ENCODE measurements at places on chromosomes 2 and 18. TPM values are rescaled to one million over a fixed set of nuclear protein-coding genes. Genes with fewer than 3 reads are reported as not detected.
A peak's percentile ranks its signal among the peaks of the same experiment; 100 is the strongest.

DNA sequence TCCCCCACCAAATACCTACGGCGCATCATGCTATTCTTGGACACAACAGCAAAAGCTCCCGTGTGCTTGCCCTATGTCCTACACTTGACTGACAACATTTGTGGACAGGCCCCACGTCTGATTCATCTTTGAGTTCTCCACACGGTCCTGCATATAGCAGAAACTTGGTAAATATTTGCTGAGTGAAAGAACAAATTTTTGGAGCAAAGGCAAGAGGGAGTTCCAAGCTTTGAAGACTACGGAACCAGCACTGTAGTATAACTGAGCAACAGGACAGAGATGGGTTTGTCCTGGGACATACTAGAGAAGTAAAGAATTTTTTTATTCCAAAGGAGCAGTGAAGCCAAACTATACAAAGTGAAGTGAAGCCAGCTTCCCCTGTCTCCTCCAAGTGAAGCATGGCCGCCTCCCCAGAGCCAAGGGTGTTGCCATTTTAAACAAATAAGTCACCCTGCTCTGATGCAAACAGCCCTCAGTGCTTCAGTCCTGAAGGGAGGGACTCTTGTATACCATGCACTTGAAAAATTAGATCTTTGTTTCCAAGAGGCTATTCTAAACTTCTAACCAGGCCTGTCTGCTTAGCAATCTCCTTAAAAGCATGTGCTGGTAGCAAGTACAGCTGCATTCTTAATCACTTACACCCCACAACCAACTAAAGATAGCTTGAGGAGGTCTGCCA lies 35.9 kb downstream of the SPRED2 start:
- H3K36me3 ChIP-seq, result no peaks in the 10 kb centered on the region
- no peak for DNase-seq
- H3K4me1 ChIP-seq, result peaks cover 38% of the 10 kb centered on the region

- H3K27ac ChIP-seq, result no peak overlapping the region
- H3K36me3 ChIP-seq, result no peaks in the 10 kb centered on the region
- DNase-seq, result no peak
- H3K4me1 ChIP-seq, result peaks cover 10% of the 10 kb centered on the region
- H3K4me3 ChIP-seq, result no peak overlapping the region
These were observed 62.1 kb downstream of the LBH start for GRCh38 chr2:30293303-30293921.

- DNase-seq, result no peak
- H3K27ac ChIP-seq, result no peak overlapping the region
- no peaks in the 10 kb centered on the region for H3K36me3 ChIP-seq
- H3K4me1 ChIP-seq, result peaks cover 10% of the 10 kb centered on the region
These were observed 140.9 kb upstream of the RASGRP3 start for GRCh38 chr2:33335516-33335915.

DNA sequence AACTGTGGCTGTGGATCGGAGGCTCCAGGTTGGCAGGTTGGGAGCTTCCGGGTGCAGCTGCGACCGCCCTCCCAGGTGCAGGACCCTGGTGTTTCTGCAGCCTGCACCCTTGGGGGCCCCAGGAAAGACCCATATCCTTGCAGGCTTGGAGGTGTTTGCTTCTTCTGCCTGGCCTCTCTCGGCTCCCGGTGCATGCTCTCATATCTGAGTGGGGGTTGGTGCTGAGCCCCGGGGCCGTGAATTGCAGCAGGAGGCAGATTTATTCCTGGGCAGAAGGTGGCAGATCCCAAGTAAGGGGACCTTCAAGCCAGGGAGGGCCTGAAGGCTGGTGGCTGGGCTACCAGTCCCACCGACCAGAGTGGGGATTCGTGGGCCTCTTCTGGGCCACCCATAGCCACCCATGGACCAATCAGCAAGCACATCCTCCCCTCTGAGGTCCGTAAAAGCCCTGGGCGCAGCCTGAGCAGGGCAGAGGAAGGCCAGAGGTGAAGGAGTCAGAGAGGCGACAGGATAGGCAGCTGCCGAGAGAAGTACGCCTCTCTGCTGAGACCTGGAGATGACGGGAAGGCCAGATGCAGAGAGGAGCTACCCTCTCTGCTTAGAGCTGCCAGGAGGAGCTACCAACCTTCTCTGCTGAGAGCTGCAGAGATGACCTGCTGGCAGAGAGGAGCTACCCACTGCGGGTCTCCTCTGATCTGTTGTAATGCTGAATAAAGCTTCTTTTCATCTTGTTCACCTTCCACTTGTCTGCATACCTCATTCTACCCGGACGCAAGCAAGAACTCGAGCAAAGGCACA lies 1279.0 kb upstream of the LRRTM1 start:
- no peak for DNase-seq
- no peaks in the 10 kb centered on the region for H3K27me3 ChIP-seq
- no peak overlapping the region for H3K4me3 ChIP-seq
- no peak overlapping the region for H3K27ac ChIP-seq
- H3K36me3 ChIP-seq, result no peaks in the 10 kb centered on the region

DNA sequence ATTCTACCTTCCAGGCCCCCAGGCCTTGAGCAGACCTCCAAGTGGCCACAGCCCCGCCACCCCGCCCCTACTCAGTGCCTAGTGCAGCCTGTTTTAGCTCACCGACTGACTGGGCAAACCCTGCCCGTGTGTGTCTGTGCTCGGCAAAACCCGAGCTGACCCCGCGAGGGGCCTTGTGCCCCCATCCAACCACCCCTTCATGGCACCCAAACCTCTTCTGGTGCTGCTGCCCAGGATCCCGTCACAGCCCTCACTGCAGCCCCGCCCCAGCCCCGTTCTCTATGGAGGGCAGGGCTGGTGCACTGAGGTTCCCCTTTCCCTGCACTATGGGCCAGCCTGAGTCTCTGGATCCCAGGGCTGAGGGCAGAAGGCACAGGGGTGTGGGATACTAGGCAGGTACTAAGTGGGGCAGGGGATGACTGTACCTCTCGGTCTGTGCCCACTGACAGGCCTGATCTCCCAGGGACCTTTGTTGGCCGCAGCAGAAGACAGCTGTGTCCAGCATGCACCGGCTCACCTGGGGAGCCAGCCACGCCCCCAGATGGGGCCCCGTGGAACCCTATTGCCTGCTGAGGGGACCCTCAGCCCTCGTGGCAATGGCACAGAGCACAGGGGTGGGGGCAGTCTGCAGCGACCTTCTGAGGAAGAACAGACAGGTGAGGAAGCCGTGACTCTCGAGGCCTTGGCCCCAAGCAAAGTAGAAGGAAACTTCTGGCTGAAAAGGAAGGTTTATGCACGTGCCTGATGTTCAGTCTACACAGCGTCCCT lies 69.9 kb upstream of the OTOS start:
- no peak overlapping the region for H3K4me3 ChIP-seq
- H3K4me1 ChIP-seq, result no peaks in the 10 kb centered on the region
- no peaks in the 10 kb centered on the region for H3K27me3 ChIP-seq
- no peak for DNase-seq
- no peak overlapping the region for H3K27ac ChIP-seq
- no peaks in the 10 kb centered on the region for H3K36me3 ChIP-seq

DNA sequence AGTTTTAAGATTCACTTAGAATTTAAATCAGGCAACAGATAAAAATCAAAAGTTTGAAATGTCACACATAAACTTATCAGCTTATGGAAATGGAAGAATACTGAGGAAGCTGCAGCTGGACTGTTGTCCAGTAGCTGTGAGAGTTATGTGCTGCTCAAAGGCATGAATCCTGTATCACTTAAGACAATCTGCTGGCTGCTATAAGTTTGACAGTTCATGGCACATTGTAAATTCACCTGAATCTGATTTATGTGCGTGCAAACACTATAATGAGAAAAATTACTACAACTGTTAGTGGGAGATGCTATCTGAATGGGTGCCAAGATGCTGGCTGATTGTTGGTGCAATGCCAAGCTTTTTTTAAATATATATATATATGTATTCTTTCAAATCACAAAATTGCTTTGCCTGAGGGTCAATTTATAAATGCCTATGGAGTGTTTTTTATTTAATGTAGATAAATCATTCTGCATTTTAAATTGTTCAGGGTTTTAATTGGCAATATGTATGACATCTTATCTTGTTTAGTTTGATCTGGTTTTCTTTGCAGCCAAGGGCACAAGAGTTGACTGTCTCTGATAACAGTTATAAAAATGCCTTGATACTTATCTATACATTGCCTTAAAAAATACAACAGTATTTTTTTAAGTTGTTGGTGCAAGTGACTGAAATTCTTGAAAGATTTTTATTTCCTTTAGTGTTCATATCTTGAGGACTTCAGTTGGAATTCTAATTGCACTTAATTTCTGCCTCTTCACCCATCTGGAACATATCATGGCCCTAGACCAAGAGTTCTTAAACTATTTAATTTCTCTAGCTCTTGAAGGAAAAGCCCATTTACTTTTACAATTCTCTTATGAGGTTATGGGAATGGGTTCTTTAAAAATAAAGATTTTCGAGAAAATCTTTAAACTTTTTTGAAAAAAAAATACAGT lies 48.7 kb downstream of the CAVIN2 start:
- no peaks in the 10 kb centered on the region for H3K36me3 ChIP-seq
- no peak overlapping the region for H3K4me3 ChIP-seq
- no peak overlapping the region for H3K27ac ChIP-seq
- H3K4me1 ChIP-seq, result no peaks in the 10 kb centered on the region
- DNase-seq, result no peak
- no peaks in the 10 kb centered on the region for H3K27me3 ChIP-seq

- H3K36me3 ChIP-seq, result no peaks in the 10 kb centered on the region
- H3K4me3 ChIP-seq, result no peak overlapping the region
- H3K27ac ChIP-seq, result no peak overlapping the region
- no peaks in the 10 kb centered on the region for H3K27me3 ChIP-seq
- no peaks in the 10 kb centered on the region for H3K4me1 ChIP-seq
These were observed 63.7 kb upstream of the CYP26B1 start for GRCh38 chr2:72211350-72211749.

GRCh38 chr2:10917927-10918326 lies 6.2 kb downstream of the KCNF1 start:
- no peaks in the 10 kb centered on the region for H3K4me1 ChIP-seq
- no peak overlapping the region for H3K27ac ChIP-seq
- H3K36me3 ChIP-seq, result no peaks in the 10 kb centered on the region
- no peaks in the 10 kb centered on the region for H3K27me3 ChIP-seq
- no peak overlapping the region for H3K4me3 ChIP-seq

DNA sequence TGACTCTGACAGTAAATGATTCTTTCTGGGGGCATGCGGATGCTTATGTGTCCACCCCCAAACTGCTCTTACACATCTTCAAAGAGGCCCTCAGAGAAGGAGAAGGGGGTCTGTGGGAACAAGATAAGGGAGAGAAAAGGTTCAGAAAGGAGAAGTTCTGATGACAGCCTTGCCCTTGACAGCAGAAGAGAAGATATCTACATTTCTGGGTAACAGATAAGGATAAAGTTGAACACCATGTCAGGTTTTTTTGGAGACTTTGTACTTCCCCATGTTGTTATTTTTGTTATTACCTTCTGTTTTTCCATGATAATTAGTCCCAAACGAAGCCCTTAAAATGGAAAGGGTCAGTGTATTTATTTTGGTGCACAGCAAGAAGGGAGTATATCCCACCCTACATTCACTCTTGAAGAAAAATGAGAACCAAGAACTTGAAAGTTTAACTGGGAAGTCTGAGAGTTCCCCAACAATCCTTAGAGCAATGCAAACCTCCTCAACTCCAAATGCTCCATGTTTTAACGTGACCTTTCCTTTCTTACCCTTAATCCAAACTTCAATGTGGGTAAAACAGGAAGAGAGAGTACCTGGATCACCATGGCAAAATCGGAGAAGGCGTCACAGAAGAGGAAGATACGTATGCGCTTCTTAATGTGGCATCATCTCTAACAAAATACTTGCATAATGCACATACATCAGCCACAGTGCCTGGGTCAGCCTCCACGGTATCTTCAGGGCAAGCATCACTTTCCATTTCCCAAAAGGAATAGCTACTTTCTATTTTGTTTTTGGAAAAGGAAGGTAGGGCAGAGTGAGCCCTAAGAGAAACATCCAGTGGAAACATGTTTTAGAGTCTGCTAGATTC lies 264.6 kb upstream of the STON1 start:
- no peaks in the 10 kb centered on the region for H3K4me1 ChIP-seq
- H3K4me3 ChIP-seq, result no peak overlapping the region
- H3K27me3 ChIP-seq, result no peaks in the 10 kb centered on the region
- H3K36me3 ChIP-seq, result no peaks in the 10 kb centered on the region
- H3K27ac ChIP-seq, result no peak overlapping the region
- no peak for DNase-seq

DNA sequence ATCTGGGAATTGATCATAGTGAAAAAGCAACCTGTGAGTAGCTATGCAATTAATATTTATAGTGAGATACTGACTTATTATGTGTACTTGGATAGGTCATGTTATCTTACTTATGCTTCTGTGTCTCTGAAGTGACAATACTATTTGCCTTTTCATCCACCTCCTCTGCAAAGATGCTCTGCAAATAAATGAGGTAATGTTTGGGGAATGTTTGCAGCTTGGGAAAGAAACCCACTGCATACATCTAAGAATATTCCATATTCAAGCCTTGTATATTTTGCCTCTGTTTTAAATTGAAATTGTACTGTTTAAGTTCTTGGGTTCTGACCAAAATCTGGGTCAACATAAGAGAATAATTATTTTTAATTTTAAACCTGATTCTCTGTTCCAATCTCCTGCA lies 217.4 kb upstream of the DTNA start:
- H3K27me3 ChIP-seq, result no peaks in the 10 kb centered on the region
- H3K36me3 ChIP-seq, result no peaks in the 10 kb centered on the region
- no peak overlapping the region for H3K27ac ChIP-seq
- no peaks in the 10 kb centered on the region for H3K4me1 ChIP-seq
- DNase-seq, result no peak
- no peak overlapping the region for H3K4me3 ChIP-seq

- no peak for DNase-seq
- H3K27me3 ChIP-seq, result no peaks in the 10 kb centered on the region
- peaks cover 78% of the 10 kb centered on the region for H3K36me3 ChIP-seq
These were observed 42.1 kb downstream of the BCL2L11 start for GRCh38 chr2:111162718-111163331.

- no peaks in the 10 kb centered on the region for H3K36me3 ChIP-seq
- peak; percentile 74 for DNase-seq
- no peak overlapping the region for H3K27ac ChIP-seq
- H3K4me1 ChIP-seq, result no peaks in the 10 kb centered on the region
- no peaks in the 10 kb centered on the region for H3K27me3 ChIP-seq
These were observed 403 bp upstream of the CLUL1 start for GRCh38 chr18:596288-596881.

DNA sequence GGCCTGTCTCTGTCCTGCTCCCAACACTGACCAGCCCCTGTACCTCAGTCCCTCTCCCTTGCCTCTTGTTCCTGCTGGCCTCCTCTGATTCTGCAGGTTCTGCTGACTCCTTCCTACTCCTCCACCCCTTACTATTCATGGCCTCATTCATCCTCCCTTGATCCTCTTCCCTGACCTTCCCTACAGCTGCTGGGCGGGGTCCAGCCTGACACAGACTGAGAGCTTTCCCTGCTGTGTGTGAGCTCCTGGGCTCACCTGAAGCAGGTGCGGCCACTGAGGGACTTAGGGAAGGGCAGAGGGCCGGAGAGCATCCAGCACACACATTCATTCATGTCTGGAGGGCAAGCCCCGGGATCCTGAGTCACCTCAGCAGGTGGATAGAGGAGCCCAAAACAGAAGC lies 185.6 kb downstream of the CTIF start:
- DNase-seq, result no peak
- H3K27me3 ChIP-seq, result no peaks in the 10 kb centered on the region
- H3K27ac ChIP-seq, result no peak overlapping the region
- no peaks in the 10 kb centered on the region for H3K36me3 ChIP-seq
- no peak overlapping the region for H3K4me3 ChIP-seq
- H3K4me1 ChIP-seq, result no peaks in the 10 kb centered on the region

- no peaks in the 10 kb centered on the region for H3K4me1 ChIP-seq
- no peak for DNase-seq
- H3K27ac ChIP-seq, result no peak overlapping the region
- no peaks in the 10 kb centered on the region for H3K36me3 ChIP-seq
These were observed 262.2 kb upstream of the MGAT5 start for GRCh38 chr2:133991606-133992168.

TBC1D8 gene
- 2.3 TPM for total RNA-seq

GPC1 gene
- 0.87 TPM for total RNA-seq

SPAG16 gene
- total RNA-seq, result 38.2 TPM

KIF3C gene
- 0.90 TPM for total RNA-seq

WDFY1 gene
- 34.7 TPM for total RNA-seq

Measured in Karpas-422 (cell line).